EL (cell line): ENCODE measurements at places on chromosomes 11 and 22.

- no peak for DNase-seq
Measured at GRCh38 chr11:115185507-115185906, 318.7 kb downstream of the CADM1 start.

DNA sequence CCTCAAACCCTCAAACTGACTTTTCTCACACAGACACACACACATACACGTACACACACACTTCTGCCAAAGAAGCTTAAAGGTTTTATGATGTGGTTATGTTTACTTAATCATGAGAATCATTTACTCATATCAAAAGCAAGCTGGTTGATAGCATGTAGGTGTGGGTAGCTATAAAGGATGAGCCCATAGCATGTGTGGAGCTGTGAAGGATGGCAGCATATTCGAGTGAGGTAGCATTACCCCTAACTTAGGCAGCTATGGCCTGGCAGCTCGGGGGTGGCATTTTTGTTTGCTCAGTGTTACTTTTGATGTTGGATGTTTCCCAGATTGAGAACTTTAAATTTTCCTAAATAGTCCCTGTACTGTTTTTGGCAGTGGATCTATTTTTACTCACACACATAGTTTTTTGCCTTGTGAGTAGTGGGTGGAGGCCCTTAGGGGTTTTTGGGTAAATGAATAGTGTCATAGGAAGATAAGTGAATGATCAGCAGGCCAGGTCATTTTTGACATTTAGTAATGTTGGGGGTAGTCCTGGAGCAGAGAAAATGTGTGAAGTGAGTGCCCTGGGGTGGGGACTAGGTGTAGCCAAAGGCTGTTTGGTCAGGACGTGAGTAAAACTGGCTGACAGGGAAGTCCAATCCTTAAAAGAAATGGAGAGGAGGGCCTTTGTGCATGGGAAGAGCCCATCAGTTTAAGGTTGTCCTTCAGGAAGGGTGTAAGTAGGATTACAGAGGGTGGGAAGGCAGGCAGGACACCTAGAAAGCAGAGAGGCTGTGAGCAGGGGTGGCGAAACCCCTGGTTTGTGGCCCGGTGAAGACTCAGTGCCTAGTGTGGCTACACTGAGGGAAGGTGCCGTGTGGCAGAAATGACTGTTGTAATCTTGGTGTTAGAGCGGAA is 7.1 kb downstream of the YWHAH start:
- DNase-seq, result no peak

DNA sequence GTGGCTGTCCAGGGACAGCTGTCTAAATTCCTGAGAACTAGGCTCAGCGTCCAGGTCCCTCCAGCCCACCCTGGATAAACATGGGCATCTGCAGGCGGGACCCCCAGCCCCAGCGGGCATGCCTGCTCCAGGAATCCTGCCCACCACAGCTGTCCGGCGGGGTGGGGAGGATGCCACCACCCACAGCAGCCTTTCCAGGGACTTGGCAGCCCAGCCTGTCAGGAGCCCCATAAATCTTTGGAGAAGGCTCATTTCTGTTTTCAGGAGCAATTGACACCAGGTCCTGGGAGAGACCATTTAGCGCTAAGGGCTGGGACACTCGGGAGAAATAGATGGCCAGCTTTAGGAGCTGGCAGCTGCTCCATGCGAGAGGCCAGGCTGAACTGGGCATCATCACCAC is 358.9 kb downstream of the CADM1 start:
- no peak for DNase-seq

GRCh38 chr11:19905280-19905853 is 192.7 kb downstream of the NAV2 start:
- DNase-seq, result peak; percentile 48

GRCh38 chr11:126384449-126385070 is 29.1 kb downstream of the ST3GAL4 start:
- DNase-seq, result no peak

- no peak for DNase-seq
Measured at GRCh38 chr22:28607795-28608194, 71.8 kb downstream of the TTC28 start.

DNA sequence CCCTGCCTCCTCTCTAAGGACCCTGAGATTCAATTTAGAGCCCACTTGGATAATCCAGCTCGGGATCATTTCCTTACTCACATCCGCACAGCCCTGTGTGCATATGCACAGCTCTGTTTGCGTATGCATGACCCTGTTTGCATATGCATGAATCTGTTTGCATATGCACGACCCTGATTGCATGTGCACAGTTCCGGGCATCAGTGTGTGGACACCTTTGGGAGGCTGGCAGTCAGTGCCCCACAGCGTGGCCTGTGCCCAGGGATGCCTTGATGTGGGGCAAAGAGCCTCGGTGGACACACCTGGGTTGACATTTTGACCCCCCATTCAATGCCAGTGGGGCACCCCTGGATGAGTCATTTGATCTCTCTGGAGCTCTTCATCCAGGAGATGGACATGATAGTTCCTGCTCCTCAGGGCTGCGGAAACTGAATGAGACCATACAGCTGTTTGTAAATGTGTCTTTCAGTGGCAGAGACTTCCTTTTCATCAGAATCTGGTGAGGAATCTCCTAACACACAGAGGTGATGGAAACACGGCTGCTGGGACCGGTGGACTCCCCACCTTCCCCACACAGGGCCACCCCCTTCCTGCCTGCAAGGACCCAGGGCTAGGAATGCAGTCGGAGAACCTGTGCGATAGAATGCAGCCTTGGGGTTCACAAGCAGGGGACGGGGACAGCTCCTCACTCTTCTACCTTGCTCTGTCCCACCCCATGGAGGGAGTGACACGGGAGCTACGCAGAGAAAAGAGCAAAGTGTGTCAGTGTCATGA is 41.2 kb downstream of the MYEOV start:
- DNase-seq, result no peak

DNA sequence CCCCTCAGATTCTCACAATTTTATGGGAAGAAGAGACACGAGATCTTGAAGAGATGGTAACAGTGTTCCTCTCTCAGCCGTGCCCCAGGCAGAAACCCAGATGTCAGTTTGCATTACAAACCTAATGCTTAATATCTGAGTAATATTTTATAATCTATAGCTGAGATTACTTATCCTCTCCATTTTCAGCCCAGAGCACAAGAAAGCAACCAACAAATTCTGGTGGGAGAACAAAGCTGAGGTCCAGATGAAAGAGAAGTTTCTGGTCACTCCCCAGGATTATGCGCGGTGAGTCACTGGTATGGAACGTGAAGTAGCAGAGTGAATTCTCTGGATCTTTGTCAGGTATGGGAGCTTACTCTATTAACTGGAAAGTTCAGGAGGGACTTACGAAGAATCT is 884 bp downstream of the CENATAC start:
- DNase-seq, result peak; percentile 91

DNA sequence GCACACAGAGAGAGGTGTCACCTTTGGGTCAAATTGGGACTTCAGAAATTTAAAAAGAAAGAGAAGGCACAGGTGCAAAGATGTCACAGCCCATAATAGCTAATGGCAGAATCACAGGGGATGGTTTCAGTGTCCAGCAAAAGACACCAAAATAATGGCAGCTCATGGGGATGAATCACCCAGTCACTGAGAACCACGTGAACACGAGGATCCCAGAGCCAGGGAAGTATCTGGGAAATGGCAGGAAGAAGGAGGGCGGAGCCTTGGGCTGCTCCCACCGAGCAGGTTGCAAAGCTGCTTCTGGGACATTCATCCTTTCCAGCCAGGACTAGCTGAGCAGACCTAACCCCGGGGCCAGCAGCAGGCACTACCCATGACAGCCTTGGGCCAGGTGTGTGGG is 45.6 kb downstream of the TRMU start:
- DNase-seq, result peak; percentile 54

DNA sequence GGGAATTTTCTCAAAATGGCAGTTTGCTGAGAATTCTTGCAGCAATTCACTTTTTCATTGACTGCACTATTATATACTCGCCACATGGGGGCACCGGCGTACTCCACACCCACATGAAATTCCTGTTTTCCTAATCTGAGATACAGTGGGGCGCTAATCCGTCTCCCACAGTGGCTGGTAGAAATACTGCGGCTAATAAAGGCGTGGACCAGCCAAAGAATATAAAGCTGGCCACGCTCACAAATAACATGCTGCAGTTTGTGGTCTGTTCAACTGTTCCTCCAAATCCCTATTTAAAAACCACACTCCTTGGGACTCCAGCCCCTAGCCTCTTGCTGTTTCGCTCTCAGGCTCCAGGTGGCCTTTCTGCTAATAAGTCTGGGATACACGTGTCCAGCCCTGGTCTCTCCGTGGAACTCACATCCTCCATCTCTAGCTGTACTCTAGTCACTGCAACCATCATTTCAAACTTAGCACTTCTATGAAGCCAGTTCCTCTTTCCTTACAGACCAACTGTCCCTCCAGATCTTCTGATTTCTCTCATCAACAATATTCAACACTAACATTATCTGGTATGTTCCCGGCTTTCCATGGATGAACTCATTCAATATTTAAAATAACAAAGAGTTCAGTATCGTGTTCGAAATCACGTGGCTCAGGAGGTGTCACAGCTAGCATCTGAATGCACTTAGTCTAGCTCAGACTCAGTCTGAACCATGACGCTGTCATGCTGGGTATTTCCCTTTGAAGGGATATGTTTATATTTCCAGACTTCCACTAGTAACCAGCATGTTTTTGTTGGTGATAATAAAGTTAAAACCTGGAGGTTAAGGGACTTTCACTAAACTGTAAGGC is 22.0 kb downstream of the TBRG1 start:
- peak; percentile 79 for DNase-seq

DNA sequence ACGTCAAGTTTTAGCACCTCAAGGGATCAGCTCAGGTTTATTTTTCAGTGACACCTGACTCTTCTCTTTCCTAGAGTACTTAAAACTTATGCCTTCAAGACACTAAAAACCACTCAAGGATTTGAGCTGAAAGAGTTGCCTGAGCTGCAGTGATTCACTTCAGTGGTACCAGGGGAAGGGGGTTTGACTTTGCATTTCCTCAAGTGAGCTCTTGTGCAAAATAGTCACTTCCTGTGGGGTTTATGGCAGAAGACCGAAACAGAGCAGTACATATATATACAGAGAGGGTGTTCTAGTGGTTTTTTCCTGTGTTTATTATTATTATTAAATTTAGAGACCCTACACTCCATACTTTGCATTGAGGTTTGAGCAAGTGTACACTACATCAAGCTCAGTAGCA is 60.7 kb downstream of the DBX1 start:
- no peak for DNase-seq
